Epithelial cell of esophagus (primary cell): ENCODE measurements at places on chromosomes 7 and 10.

GRCh38 chr10:64040781-64041180 lies 519.6 kb downstream of the REEP3 start:
- DNase-seq: no peak

DNA sequence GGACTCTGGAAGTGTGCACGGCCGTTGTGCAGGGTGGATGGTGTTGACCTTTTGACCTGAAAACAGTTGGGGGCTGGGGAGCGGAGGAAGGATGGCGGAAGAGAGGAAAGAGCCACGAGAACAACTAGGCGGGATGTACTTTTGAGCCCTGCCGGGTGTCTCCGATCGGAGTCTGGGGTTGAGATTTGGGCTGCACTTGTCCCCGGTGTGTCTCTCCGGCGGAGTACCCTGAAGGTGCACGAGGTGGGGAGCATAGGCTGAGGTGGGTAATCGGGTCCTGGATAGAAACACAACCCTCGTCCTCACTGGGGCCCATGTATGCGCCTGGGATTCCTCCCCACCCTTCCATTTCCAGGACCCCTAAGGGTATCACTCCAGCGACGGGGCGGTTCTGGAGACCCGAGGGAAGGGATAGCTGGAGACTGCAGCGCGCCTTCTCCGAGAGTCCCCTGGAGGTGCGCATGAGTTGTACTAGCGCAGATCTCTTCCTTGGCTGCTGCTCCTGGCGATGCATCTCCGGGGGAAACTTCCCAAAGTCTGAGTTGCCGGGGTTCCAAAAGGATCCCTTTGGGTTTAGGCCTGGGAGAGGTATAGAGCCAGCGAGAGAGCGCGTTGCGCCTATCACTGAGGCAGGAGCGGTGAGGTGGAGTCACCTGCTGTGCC lies 4.6 kb upstream of the HMX2 start:
- no peak for DNase-seq

DNA sequence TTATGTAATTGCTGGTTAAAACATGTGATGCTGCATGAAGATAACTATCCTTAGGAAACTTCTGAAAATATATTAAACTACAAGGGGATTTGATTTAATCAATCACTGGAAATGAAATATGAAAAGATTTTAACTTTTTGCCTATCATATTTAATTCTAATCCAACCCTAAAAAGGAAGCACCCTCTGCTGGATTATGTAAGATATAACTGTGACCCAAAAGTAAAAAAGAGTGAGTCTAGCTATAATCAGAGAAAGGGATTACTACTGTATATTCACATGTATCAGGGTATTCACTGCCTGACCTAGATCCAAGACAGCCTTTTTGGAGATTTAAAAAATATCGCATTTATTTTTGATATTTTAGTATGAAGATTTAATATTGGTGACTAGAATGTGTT lies 295.5 kb downstream of the MDFIC start:
- DNase-seq: no peak

GRCh38 chr7:40793132-40793531 lies 658.3 kb downstream of the SUGCT start:
- DNase-seq: no peak

DNA sequence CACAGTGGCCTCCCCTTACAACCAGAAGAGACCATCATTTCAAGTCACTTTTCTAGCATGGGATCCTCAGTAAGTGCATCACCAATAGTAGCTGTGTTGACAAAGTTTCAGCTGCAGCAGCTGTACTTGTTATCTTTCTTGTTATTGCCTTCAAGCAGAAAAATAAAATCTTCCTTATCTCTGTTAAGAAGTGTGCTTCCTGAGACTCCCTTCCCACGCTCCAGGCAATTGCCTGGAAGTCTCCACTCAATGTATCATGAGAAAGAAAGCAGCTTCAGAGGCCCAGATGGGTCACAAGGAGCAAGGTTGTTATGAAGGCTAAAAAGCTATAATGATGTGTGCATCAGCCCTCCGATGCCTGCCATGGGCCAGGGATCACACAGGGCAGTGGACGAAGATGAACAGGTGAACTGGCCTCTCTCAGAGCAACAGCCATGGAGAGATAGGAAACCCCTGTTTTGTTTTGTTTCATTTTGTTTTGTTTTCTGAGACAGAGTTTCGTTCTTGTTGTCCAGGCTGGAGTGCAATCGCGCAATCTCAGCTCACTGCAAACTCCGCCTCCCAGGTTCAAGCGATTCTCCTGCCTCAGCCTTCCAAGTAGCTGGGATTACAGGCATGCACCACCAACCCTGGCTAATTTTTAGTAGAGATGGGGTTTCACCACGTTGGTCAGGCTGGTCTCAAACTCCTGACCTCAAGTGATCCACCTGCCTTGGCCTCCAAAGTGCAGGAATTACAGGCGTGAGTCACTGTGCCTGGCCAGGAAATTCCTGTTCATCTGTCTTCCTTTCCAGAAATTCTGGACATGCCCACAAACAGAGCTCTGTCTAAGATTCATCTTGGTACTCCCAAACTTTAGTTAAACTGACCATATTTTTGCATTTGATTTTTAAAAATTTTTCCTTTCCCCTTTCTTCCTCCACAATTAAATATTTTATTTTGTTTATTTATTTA lies 340.5 kb downstream of the TNS3 start:
- DNase-seq: peak; percentile 25

DNA sequence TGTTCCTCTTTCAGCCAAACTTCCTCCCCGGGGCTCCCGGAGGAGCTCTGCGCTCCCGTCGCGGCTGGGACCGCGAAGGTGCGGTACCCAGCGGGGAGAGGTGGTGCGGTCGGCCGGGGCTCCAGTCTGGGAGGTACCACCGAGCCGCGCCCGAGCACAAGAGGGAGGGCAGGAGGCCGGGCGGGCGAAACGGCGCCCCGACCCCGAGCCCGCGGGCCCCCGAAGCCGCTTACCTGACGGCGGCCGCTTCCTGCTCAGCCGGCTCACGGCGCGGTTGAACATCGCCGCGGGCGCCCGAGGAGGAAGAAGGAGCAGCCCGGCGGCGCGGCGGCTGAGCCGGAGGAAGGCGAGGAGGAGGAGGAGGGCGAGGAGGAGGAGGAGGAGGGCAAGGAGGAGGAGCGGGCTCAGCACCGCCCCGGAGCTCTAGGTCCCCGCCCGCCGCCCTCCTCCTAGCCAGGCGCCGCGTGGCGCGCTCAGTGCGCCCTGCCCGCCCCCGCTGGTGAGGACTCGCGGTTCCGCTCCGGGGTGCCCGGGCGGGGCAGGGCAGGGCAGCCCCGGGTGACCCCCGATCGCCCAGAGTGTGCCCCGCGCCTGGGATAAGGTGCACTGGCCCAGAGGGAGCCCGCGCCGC lies at the start of gene RGS10:
RGS10 (minus strand) TSS at position 363 of the 631 bp plus-strand sequence; CDS start at position 282, 81 bp downstream.
- DNase-seq: peak; percentile 85

DNA sequence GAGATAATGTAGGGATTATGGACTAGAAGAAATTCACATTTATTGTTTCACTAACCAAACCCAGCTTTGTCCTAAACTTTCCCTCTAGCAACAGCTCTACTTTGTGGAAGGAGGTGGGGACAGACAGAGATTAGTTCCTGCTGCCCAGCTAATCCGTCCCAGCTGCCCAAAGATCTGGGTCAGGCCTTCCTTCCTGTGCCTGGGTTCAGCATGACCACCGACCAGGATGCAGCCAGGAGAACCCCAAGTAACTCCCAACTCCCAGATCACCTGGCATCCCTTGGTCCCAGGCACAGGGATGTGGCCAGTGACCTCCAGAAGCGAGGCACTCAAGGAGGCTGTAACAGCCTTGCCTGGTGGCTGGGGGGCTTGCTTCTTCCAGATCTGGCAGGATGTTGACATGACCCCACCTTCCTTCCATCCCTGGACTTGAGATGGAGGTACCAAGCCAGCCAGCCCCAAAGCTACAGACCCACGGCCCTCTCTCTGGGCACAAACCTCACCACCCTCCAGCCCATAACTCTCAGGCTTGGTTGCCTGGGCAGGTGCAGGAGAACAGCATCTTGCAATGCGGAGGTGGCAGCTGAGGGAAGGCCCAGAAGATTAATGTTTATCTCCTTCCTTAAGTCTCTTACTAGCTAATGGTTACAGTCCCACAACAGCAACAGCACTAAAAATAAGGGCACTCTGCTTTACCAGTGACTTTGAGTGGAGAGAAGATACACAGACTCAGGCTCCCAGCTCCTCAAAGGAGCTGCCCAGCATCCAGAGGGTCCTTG lies 11.1 kb downstream of the CAMK2G start:
- no peak for DNase-seq

DNA sequence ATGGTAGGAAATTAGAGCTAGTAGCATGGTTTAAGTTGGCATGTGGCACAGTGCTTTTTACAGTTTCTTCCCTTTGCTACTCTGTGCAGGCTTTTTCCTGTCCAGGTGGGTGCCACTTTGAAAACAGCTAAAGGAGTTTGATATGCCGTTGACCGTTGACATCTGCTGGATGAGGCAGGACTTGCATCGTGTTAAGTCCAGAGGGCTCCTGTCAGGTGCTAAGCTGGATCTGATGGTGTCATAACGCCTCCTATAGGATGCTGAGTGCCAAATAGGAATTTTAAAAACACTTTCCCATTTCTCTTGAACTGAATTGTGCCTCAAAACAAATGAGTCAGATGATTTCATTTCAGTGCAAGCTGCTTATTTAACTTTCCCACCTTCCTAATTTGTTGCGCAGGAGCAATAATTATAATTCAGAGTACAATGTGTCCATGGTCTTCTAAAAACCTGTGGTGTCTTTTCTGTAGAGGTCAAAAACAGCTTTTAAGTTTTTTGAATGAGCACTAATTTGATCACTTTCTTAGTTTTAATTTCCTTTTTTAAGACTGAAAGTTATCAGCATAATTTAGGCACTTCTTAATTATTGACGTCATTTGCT lies 178.3 kb downstream of the CDCA7L start:
- peak; percentile 88 for DNase-seq

DNA sequence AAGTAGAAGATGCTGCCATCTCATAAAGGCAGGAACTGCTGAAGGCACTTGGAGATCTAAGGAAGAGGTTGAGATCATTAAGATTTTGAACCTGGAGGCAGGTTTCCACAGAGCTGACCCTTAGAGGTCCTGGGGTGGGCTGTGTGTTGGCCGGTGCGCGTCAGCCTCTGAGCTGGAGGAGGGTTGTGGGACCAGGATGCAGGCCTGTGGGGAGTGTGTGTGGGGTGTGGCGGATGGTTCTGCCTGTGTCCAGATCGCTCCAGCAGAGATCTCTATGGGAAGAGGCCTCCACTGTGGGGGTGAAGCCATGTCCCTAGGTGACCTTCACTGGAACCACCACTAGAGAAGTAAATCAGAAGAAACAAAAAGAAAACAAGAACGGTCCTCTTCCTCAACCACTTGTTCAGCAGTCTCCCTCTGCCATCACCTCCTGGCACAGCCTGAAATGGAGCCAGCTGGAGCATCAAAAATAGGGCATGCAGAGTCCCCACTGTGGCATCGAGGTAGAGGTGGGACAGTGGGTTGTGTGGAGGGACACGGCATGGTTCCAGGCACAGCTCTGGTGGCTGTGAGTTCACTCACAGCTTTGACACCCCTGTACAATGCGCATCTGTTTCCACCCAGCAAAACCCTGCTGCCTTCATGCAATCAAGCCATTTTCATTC lies 453.8 kb downstream of the TCERG1L start:
- no peak for DNase-seq

DNA sequence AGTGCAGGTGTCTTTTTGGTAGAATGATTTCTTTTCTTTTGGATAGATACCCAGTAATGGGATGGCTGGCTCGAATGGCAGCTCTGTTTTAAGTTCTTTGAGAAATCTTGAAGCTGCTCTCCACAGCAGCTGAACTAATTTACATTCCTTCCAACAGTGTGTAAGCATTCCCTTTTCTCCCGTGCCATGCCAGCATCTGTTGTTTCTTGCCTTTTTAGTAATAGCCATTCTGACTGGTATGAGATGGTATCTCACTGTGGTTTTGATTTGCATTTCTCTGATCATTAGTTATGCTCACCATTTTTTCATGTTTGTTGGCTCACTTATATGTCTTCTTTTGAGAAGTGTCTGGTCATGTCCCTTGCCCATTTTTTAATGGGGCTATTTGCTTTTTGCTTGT lies 486.3 kb downstream of the GALNT17 start:
- DNase-seq: no peak
